ENCODE measurements at places on chromosomes 16 and 17.

GRCh38 chr16:47196457-47196856 lies 52.7 kb upstream of the NETO2 start:
- DNase-seq: no peak

GRCh38 chr17:66652840-66653507 lies 181.9 kb upstream of the CACNG5 start:
- no peak for DNase-seq

- DNase-seq: no peak
These were observed 162.8 kb downstream of the FOXL1 start for GRCh38 chr16:86740906-86741799.

- DNase-seq: no peak
These were observed 42.8 kb downstream of the SRCIN1 start for GRCh38 chr17:38562903-38563302.

DNA sequence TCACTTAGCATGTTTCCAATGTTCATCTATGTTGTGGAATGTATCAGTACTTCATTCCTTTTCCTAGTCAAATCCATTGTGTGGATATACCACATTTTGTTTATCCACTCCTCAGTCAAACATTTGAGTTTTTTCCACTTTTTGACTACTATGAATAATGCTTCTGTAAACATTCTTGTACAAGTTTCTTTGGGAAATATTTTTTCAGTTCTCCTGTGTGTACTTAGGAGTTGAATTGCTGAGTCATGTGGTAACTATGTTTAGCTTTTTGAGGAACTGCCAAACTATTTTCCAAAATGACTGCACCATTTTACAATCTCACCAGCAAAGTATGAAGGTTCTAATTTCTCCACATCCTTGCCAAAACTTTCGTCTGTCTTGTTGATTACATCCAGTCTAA lies 223.7 kb upstream of the AXIN2 start:
- DNase-seq: no peak

GRCh38 chr16:54933281-54934011 lies 2.8 kb downstream of the IRX5 start:
- DNase-seq: no peak

GRCh38 chr17:32015245-32016013 lies 8.2 kb downstream of the LRRC37B start:
- no peak for DNase-seq

- DNase-seq: no peak
These were observed 1.6 kb downstream of the ZNF598 start for GRCh38 chr16:2008009-2008526.

GRCh38 chr16:11296706-11297491 lies 15.8 kb upstream of the PRM1 start:
- no peak for DNase-seq

- DNase-seq: no peak
These were observed 27.0 kb upstream of the NXPH3 start for GRCh38 chr17:49548506-49549310.

DNA sequence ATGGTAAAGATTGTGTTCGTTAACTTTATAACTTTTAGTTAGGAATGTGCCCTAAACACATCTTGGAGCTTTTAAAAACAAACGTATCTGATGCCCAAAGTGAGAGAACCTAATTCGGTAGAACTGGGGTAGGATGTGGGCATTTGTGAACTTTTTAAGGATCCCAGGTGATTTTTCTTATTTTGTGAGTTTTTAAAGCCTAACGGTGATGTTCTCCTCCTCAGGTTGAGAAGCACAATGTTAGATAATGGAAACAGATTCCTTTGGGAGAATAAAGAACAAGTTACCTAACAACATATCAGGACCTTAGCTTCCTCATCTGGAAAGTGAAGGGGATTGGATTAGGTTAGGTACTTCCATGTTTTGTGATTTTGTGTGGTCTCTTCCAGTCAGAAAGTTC lies 687 bp downstream of the SAP30BP start:
- no peak for DNase-seq

DNA sequence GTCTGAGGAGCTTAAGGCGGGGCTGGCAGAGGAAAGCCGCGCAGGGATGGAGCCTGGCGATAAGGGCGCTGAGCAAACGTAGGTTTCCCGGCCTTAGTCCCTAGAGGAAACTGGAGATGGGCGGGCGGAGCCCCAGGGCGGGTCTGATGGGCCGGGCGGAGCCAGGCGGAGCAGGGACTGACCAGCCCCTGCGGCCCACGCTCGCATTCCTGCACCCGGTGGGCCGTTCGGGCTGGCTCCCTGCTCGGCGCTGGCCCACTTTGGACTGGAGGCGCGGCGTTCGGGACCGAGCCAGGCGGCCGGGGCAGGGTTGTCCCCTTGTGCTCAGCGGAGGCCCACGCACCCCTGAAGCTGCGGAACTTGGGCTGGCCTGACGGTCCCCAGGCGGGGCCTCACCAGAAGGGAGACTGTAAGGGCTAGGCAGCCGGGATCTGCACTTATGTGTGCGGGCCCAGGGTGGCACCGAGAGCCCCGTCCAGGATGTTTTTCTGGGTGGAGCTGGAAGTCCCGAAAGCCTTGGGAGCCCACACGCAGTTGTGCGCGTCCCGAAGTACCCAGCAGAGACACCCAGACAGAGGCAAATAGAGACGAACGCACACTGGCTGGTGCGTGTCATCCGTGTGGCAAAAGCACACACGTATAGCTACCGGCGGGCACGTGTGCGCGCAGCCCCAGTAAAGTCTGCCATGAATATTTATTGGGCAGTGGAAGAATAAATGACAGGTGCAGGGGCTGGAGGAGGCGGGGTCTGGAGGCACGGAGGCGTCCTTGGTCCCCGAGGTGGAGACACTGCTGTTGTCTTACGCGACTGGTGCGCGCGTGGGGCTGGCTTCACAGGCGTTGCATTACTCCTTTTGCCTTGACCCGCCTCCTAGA lies 1.4 kb downstream of the PYDC1 start:
- no peak for DNase-seq

DNA sequence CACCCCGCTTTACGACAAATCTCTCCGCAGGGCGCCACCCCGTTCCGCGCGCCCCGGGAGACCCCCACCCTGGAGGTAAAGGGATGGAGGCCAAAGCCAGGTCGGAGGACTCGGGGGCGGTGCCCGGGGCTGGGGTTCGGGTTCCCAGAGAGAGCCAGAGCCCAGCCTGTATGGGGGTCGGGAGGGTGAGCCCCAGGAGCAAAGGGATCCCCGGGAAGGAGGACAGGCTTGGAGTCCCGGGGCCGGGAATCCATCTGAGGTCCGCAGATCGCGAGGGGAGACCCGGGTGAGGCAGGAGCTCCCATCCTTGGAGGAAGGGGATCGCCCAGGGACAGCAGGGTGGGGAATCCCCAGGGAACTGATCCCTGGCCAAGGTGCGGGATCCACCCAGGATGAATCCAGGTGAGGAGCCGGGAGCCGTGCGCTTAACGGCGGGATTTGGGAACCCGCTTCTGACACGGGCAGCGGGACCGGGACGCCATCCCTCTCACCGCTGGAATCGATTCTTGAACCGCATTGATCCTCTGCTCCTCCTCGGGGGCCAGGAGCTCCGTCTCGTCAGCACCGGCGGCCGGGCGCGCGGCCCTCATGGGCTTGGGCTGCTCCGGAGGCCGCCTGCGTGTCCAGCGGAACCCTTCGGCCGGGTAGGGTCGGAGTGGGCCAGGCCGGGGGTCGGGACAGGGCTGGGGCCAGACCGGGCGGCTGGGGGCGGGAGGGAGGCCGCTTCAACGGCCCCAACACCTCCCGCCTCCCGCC lies at the start of gene MMD:
MMD (minus strand) TSS at position 657 of the 756 bp plus-strand sequence; CDS start at position 517, 140 bp downstream.
- no peak for DNase-seq

DNA sequence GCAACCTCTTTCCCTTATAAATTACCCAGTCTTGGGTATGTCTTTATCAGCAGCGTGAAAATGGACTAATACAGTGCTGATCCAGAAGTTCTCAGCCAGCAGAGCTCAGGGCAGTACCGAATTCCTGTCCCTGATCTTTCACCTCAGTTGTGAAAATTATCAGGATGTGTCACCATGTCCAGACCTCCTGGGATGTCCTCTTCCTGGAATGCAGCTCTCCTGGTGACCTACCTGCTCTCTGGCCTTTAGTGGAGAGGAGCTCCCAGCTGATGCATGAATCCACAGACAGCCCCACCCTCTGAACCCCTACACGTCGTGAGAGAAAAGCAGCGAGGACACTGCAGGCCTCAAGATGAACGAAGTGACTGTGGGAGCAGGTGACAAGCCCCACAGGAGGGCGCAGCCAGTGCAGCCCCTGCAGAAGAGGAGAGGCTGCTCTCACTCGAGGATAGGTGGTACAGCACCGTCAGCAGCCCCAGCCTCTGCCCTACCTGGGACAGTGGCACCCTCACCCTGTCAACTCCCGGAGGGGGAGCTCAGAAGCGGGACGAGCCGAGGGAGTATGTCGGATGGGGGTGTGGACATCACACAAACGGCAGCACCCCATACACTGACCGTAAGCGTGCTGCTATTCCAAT lies 22.0 kb upstream of the C16orf95 start:
- DNase-seq: no peak
